ENCODE measurements at places on chromosomes 1 and 21.

GRCh38 chr1:220769205-220769604 lies 17.5 kb upstream of the MTARC1 start:
- no peak for DNase-seq

GRCh38 chr1:239268007-239268406 lies 118.4 kb upstream of the CHRM3 start:
- no peak for DNase-seq

- DNase-seq: no peak
These were observed 46.5 kb upstream of the TENT5B start for GRCh38 chr1:27058966-27059669.

DNA sequence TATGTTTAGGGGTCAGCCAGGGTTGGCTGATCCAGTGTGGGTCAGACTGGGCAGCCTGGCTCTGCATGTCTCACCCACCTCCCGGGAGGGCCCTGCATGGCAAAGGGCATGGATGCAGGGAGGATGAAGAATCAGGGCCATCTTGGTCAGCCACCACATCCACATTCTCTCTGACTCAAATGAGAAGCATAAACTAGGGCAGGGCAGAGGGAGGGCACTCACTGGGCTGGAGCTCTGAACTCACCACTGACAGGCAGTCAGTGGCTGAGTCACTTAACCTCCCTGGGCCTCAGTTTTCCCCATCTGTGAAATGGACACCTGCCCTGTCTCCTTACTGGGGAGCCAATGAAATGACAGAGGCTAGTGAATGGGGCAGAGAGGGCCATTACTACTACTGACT lies 4.3 kb upstream of the CELA2A start:
- DNase-seq: no peak

GRCh38 chr1:9960011-9960410 lies 16.7 kb downstream of the NMNAT1 start:
- no peak for DNase-seq

DNA sequence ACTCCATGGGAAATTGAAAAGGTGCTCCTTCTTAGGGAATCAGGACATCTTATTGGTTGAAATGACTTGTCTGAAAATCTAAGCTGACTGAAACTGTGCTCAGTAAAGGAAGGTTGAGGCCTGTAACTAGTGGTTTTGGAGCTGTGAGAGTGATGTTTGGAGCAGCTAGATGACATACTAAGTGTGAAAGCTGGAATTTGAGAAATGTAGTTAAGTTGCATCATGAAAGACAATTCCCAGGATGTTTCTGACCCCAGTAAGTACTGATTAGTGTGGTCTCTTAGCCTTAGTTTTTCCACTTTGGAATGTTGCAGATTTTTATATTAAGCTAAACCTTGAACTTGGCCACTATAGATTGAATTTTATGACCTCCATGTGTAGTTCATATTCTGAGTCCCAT lies 154.9 kb downstream of the PAPPA2 start:
- no peak for DNase-seq

DNA sequence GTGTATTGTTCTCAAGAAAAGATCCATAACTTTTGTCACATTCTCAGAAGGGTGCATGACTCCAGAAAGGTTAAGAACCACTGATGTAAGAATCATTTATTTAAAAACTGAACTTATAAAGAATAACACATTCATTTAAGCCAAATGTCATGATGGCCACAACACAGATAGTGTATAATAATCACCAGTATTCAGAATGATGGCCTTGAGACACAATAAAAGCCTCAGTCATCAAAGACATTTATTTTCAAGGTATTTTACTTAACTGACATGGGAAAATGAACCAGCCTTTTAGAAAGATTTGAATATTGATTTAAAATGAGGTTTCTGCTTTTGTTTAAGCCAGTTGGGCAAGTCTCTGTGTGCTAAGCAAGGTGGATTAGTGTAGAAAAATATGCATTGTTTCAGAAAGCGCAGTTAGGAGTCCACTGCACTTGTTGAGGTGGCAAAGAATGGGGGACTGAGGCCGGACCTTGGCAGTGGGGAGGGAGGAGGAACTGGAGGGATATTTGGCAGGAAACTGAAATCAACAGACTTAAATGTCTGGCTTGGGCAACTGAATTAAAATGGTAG lies 371.9 kb upstream of the ESRRG start:
- DNase-seq: no peak

- no peak for DNase-seq
These were observed 935 bp downstream of the KCNK2 start for GRCh38 chr1:215083383-215083961.
